Lung (tissue), 17 donors: ENCODE measurements at places on chromosomes 3 and 15. TPM values are rescaled to one million over a fixed set of nuclear protein-coding genes. Genes with fewer than 3 reads are reported as not detected.

DNA sequence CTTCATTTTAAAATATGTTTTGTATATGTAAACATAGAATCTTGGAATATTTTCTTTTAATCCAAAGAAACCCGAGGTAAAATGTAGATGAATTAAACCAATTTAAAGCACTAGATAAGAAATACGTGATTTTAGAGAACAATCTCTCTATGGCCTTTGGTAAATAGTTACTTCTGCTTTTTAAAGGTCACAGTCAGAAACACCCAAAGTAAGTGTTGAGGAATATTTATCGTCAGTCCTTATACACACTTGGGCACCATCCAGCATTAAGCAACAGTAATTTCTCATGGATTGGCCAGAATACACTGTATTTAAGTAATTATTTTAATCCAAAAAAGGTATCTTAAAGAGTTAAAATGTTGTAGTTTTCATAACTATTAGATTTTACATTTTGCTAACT is 713.2 kb downstream of the NLGN1 start:
- no peak for DNase-seq

RBMS3 gene
- polyA plus RNA-seq, result 4.8 TPM

DNA sequence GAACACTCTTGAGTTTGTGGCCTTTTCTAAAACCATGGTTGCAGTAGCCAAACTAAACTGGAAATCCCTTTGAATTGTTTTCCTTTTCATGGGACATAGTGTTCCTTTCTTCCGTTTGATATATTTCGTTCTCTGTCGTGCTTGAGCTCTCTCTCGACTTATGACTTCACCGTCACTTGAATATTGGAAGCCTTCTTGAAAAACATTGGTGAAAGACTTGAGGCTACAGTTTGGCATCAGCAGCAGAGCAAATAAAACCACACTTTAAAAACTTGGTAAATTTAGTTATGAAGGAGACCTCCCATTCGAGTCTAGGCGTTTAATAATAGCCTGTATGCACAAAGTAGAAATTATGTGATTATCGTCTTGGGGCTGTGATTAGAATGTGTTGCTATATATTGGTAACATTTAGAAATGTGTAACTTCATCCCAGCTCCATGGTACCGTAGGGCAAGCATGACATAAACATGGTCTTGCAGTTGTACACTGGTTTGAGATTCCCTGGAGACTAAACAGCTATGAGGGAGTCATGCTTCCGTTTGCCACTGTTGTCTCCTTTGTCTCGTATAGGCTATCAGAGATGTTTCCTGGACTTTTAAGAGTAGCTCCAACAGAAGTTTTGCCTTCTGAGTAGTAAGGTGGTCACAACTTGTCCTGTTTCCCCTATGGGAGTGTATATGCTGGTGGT is 122.3 kb downstream of the PTPRG start:
- no peak for DNase-seq

DNA sequence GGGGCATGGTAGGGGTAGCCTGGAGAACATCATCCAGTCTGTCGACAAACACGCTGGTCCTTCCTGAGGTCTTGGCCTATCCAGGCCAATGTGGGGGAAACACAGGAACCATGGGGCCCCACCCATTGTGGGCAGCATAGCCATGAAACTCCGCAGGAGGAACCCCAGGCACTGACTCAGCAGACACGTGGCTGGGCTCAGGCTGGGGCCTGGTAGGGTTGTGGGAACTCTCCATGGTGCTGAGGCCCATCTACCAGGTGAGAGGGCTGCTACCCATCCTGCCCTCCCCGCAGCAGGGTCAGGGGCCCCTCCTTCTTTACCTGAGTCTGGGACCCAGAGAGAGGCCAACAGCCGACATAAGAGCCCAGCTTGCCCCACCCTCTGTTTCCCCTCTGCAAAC is 22.6 kb upstream of the CACNA2D2 start:
- no peak for DNase-seq

DNA sequence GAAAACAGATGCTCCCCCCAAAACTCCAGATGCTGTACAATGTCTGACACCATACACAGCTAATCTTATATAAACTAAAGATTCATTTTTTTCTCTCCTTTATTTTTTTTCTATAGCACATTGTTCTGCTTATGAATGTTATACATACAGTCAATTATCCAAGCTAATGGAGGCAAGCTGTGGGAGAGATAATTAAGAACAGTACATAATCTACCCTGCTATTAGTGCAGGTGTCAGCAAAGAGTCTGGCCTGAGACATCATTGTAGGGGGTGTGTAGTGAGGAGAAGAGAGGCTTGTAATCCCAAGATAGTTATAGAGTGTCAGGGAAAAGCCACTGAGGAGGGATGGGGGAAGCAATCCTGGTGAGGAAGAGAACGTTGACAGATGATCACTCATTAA is 25.4 kb upstream of the CHMP2B start:
- DNase-seq, result no peak

- DNase-seq, result peak; percentile 17
These were observed 28.6 kb upstream of the TEX264 start for GRCh38 chr3:51642462-51642861.

LRRIQ4 gene
- not detected for polyA plus RNA-seq

DNA sequence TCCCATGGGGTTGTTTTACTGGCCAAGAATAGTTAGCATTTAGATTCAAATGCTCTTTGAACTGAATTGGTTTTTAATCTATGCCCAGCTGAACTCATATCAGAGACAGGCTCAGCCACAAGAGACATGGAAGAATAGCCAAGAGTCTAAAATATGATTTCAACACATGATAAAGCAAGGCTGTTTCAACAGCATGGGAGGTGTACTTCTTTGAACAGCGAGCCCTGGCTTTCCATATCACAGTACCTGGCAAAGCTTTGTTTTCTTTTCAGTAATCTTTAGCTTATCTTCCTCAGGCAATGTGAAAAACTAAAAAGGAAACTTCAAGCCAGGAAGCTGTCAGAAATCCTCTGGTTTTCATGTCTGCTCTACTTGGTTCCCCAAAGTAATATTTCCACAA is 413.6 kb upstream of the ADAMTS9 start:
- DNase-seq, result no peak

DNA sequence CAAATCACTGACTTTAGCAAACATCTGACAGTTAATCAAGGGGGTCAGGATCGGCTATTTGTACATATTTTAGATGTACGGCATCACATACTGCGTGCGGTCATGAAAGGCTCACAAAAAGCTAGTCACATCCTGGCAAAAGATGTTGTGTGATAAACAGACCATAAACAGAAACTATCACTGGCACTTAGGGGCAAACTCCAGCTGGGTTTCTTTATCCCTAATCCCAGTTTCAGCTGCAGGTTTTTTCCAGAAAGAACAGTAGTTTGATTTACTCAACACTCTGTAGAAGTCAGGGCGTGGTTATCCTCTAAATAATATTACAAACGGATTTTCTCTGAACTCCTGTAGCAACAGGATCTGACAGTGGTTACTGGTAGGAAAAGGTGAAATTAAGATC is 112.4 kb upstream of the BHLHE40 start:
- peak; percentile 66 for DNase-seq

DNA sequence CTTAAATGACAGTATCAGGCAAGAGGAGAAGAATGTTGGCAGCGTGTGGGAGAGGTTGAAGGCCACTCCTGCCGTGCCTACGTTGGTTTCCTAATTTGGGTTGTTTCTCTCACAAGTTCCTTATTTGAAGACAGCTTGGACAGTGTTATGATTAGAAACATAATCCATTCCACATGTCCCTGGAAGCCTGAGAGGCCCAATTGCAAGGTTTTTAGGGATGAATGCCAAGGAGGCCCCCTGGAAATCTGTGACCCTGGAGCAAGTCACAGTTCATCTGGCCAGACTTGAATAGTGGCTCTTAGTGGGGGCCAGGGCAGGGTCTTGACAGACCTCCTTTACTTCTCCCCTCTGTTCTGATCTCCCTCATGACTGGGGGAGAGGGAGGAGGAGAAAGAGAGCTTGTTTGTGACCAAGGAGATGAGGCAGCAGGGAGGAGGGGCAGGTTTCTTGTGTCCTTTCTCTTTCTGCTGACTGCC is 584.4 kb upstream of the TBL1XR1 start:
- peak; percentile 99 for DNase-seq
